ENCODE measurements at places on chromosomes 12 and 14.

DNA sequence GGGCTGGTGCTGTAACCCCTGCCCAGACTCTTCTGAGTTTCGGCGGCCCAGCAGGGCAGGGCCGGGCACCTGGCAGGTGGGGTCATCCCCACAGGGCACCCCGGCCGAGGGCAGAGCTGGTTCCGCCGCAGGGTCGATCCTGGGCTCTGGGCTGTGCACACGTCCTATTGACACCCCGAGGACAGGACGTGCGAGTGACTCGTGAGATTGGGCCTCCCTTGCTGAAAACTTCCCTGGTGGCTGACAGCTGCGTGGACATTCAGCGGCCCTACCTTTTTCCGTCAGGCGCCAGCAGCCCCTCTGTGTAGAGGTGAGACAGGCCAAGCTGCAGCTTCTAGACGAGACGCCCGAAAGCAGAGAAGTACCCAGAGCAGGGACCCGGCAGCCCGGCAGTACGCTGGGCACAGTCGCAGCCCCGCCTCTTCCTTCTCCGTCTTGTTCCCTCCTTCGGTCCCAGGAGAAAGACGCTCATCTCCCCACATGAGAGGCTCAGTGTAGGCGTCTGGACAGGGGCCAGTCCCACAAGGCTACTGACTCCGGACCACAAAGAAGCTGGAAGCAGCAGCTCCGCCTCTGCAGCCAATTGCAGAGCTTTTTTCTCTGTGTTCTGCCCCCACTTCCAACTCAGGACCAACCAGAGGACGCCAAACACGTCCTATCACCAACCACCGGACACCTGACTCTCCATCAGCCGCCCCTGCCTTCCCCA, at the start of gene LRCOL1:
TSS of gene LRCOL1 (minus strand) at position 532 of the 709 bp plus-strand sequence. CDS start 4,331 bp downstream, outside the sequence.
- DNase-seq = no peak

DNA sequence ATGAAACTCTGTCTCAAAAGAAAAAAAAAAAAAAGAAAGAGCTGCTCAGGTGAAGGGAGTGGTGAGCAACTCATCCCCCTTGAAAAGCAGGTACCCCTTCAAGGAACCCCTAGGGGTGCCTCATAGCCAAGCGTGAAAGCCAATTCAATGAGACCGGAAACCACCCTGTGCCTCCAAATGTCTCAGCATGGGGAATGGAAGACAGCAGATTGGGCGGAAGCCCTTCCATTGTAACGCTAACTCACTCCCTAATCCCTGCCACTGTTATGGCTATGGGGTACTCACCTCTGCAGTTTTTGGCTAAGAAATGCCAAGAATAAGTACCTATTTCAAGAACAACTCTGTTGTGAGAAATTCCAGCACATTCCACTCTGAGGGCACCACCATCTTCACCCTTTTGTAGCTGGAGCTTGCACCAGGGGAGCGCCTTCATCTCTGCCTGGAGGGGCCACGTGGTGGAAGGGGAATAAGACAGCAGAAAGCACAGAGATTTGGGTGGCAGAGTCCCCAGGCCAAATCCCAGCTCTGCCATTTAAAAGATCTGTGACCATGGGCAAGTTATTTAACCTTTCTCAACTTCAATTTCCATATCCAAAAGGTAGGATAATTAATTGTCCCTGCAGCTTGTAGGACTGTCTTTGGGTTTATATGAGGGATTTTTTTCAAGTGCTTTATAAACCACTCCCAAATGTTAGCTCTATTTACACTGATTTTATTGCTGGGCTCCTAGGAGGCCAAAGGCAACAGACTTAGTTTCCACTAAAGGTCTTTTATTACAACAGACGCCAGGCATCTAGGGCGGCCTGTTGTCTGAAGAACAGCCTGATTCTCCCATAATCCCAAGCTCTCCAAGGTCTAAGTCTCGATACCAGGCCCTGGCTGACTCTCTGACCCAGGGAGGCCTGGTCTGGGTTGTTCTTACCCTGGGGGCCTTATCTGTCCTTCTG, 63.9 kb downstream of the ITPK1 start:
- no peak for DNase-seq

DNA sequence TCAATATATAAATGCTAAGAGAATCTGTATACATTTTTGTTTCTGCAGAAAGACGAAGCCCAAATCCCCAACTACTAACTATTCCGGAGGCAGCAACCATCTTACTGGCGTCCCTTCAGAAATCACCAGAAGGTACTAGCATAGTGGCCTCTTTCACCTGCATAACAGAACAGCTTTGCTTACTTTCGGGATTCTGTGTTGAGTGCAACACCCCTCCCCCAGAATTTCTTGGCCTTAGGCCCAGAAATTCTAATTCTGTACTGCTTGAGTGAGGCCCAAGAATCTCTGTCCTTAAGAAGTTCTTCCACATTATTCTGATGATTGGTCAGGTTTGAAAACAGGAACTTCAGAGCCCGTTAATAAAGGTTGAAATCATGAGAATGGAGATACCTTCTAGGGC, 2.9 kb downstream of the SPX start:
- no peak for DNase-seq

GRCh38 chr12:117547209-117547608, 185.8 kb upstream of the NOS1 start:
- no peak for DNase-seq

- DNase-seq = no peak
Observed at GRCh38 chr14:62181591-62181990, 419.4 kb downstream of the SNAPC1 start.

DNA sequence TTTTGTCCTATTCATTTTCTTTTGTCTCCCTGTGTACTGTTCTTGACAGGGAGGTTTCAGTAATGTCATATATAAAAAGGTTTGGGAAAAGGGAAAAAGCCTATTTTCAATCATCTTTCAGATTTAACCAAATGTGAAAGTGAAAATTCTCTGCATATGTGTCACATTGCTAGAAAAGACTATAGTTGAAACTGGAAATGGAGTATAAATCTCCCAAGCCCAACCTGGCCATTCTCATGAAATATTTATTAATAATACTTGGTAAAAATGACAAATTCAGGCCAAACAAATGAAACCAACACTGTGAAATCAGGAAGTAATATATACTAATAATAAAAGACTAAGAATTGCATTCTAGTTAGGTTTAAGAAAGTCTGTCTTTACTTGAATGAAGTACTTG, 1129.2 kb downstream of the SLC16A7 start:
- no peak for DNase-seq

GRCh38 chr14:90330203-90331196, 1.2 kb downstream of the NRDE2 start:
- no peak for DNase-seq

GRCh38 chr12:2834581-2835491, at the start of gene NRIP2:
Gene NRIP2 (minus strand): TSS chr12:2835035. CDS start chr12:2834983, 52 bp downstream.
- no peak for DNase-seq

- DNase-seq = no peak
Observed at GRCh38 chr12:78316631-78317468, 486.2 kb downstream of the NAV3 start.

- no peak for DNase-seq
Observed at GRCh38 chr14:61636779-61637178, 58.5 kb upstream of the HIF1A start.

DNA sequence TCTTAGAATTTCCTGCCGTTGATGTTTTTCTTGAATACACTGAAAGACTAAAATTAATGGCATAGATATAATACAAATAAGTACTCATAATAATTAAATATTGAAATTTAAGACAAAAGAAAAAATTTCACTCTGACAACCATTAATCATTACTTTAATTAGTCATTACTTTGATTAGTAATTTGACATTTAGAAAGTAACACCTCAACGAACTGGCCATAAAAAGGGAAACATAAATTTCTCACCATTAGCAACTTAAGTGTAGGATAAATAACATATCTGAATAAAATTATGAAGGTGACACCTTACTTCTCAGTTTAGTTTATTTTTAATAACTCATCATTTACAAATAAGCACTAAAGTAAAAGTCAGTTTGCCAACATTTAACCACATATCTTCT, 17.5 kb downstream of the MAGOHB start:
- no peak for DNase-seq

GRCh38 chr12:119306593-119306992, 27.9 kb upstream of the CCDC60 start:
- DNase-seq = no peak

DNA sequence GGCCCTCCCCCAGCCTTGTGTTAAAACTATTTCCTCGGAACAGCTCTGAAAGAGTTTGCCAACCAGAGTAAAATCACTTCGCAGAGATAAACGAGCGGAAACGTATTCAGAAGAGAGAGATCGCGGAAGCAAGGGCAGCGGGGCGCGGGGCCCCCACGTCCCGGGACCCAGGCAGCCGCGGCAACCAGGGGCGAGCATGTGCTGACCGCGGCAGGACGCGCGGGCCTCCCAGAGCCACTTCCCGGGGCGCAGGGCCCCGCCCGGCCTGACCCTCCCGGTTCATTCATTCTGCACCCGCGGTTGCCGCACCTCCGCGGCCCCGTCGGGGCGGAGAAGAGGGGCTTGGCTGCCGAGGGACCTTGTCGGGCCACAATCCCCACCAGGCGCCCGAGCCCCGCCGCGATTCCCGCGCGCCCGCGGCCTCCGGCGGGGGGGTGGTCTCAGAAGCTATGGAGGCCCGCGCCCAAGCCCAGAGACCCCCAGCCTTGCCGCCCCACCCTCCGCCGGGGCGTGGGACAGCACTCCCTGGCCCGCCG, 598 bp downstream of the UBE2N start:
- peak; percentile 19 for DNase-seq

GRCh38 chr12:46342562-46343033, 30.0 kb downstream of the SLC38A2 start:
- peak; percentile 4 for DNase-seq

DNA sequence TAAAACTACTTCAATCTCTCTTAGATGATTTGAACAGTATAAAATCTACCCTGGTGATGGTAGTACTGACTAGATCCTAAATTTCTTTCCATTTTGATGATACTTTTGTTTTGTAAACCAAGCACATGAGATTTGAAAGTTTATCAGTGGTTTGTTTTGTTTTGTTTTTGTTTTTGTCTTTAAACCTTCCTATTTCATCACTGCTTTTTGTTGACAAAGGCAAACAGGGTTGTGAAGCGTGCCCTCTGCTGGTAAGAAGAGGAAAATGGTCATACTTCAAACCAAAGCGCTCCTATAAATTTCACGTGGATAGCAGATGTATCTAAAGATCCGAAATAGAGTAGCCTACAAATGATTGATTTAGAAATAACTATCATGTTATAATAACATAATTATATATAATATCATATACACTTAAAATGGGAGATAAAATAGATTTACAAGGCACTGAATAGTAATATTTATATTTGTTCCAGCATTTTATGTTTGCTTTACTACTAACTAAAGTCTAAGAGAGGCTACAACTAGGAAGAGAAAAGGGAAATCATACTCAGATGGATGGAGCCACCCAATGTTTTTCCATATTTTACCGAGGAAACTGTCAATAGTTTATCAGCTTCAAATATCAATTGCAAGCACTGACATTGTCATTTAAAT, 254.0 kb upstream of the USP15 start:
- no peak for DNase-seq

- DNase-seq = no peak
Observed at GRCh38 chr12:67523538-67523937, 125.0 kb upstream of the DYRK2 start.

DNA sequence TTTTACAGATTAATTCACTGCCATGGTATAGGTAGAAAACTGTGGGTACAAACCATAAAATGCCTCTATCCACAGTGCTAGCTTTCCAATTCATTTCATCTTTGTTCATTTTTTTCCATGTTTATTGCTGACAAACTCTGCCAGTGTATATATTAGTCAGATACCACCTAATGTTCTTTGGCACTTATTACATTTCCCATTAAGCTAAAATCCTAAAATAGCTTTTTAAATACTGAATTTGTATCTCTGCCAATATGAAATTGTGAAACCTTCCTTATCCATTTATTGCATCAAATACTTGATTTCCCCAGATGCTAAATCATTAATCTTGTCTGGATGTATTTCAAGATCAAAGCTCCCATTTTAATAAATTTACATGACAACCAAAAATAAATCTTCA, 150.1 kb upstream of the FSCB start:
- DNase-seq = no peak

DNA sequence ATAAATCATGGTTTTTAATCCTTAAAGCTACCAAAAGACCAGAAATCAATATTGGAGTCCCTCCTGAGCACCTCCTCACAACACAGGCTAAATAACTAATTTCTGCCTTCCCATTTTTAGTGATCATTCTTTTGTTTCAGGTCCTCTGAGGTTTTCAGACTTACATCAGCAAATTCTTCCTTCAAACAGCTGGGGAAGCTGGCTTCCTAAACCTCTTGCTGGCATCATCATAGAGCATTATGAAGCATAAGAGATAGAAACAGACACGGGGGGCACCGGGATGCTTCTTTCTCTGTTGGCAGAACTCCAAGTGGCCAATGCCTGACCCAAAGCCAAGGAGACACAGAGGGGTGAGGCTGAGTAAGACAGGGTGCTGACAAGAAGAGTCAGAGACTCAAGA, 47.9 kb upstream of the DBX2 start:
- no peak for DNase-seq

DNA sequence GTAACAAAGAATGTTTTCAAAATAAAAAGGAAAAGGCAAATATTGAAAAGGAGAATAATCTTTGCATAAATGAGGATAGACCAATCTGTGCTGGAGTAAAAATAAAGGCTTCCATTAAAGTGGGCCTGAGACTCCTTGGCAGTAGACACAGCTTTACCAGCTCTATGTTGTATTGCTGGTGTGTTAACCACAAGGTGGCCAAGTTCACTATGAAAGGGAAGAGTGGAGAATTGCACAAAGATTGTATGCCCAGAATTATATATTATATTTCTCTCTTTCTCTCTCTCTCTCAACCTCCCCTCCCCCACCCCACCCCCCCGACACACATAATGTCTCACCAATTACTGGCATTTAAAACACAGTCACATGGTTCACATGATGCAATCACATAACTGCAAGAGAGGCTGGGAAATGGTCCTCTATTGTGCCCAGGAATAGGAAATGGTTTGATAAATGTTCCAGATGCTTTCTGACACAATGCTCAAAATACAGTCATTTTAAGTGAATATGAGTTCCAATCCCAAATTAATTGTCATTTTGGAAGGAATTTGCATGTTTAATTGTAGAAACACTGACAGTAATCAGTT, 222.6 kb upstream of the SYT1 start:
- no peak for DNase-seq

DNA sequence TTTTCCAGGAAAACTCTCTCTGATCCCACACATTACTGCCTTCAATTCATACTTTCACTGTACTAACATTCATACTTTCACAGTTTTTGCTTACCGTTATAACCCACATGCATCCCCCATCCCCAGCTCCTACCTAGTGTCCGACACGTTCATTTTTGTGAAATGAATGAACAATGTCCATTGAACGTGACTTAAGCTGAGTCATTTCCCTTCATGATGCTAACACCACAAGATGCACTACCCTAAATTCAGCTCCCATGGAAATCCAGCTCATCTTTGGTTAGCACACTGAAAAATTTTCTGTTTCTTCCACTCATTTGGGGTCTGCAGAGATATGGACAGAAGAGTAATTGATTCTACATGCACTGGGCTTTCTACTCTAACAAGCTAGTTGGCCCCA, 84.7 kb downstream of the GALNT4 start:
- no peak for DNase-seq

GRCh38 chr12:25578411-25579143, 25.5 kb upstream of the LMNTD1 start:
- DNase-seq = no peak

GRCh38 chr14:93716746-93717667, 71.3 kb downstream of the PRIMA1 start:
- no peak for DNase-seq

GRCh38 chr12:25590011-25590721, 37.1 kb upstream of the LMNTD1 start:
- no peak for DNase-seq

Measured in stimulated activated CD8-positive, alpha-beta memory T cell treated with anti-CD3 and anti-CD28 coated beads, Interleukin-4, amount 100 ng/mL, for 1 hour (primary cell).